Left ventricle myocardium inferior (tissue), 1 donor: ENCODE measurements at places on chromosomes 4 and X.

- no peak for DNase-seq
These were observed 3.7 kb downstream of the MMRN1 start for GRCh38 chr4:89898304-89898716.

GRCh38 chr4:48503233-48504025 lies 13.4 kb downstream of the ZAR1 start:
- DNase-seq, result no peak

- DNase-seq, result no peak
These were observed 7.7 kb downstream of the NAT8L start for GRCh38 chr4:2066571-2067445.

DNA sequence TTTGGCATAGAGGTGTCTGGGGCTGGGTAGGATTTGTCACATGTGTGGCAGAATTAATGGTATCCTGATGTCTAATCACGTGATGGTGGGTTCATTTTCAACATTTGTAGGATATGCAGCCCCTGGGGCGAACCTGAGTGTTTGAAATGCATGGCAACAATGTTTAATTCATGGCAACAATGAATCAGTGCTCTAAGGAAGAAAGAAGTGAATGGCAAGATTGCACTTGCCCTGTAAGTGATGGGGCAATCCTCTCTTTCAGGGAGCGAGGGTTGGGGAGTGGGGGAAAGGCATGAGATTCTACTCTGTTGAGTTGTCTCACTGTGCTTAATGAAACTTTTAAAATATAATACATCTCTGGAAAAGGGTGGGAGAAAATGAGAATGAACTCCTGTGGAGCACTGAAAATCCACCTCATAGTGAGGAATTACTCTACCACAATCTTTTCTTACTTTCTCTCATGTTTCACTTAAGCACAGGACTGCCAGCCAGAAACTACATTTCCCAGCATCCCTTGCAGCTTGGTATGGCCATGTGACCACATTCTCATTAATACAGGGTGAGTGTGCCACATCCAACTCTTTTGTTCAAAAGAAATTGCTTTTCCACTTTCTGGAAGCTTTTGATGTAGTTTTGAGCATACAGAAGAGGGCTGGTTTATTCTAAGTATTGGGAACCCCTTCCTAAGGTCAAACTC lies 64.0 kb upstream of the PGM2 start:
- no peak for DNase-seq

DNA sequence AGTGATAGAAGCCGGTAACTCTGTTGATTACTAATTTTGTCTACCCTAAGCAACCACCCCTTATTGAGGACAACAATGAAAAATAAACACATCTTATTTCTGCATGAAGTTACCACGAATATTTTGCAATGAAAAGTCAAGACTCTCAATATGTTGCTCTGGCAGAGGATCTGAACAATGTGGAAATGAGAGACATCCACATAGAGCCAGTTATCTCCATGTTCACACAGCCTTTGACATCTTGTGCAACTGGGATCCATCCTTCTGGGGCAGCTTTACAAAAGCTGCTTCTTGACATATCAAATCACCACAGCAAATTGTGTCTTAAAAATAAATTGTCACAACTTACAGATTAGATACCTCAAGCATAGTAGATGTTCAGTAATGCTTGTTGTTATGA lies 10.2 kb downstream of the EDNRA start:
- no peak for DNase-seq

DNA sequence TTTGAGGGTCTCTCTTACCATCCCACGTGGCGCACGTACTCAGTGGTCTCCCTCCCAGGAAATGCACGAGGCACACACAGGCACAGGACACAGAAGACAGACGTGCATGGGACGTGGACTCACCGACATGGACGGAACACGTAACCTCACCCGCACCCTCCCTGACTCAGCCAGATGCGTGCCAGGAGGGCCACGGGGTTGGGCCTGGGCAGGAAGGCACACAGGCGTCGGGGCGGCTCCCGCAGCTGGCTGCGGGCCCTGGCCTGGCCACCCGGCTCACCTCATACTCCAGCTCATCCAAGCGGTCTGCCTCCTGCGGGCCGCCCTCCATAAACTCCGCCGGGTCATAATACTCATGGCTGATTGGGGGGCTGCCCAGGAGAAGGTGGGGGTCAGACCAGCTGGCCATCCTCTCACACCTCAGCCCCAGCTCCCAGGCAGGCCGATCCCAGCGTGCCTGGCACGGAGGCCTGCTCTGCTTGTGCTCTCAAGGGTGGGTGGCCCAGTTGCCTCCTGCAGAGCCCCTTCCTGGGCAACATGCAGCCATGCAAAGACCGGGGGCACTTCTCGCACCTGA lies 12.6 kb downstream of the SSR4 start:
- DNase-seq, result no peak

GRCh38 chr4:6206771-6207290 lies 6.5 kb upstream of the JAKMIP1 start:
- DNase-seq, result no peak
